ENCODE measurements at places on chromosomes 3 and 15.
A peak's percentile ranks its signal among the peaks of the same experiment; 100 is the strongest.

DNA sequence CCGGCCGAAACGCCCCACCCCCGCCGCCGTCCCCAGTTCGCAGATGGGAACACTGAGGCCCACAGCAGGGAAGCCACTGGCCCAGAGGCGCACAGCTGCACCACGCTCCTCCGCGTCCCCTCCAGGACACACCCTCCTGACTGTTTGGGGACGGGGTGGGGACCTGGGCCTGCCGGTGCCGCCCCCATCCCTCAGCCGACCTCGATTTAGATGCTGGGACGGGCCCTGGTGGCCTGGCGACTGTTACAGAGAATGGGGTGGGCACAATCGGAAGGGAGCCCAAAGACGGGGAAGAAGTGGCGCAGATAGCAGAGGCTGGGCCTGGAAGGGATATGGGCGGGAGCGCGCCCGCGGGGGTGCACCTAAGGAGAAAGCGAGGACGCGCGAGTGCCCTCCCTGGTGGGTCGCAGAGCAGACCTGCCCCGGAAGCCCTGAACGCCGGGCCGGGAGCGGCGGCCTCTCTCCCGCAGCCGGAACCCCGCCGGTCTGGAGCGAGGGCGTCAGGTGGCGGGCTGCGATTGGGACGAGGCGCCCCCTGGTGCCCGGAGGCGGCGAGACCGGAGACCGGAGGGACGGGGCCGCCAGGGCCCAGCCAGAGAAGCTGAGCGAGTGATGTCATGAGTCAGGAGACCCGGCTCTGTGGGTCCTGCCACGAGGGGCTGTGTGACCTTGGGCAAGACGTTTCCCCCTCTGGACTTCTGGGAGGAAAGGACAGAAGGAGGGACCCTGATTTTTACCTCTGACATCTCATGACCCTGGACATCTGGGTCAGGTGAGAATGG, 78.4 kb downstream of the IQSEC1 start:
- no peak for DNase-seq

DNA sequence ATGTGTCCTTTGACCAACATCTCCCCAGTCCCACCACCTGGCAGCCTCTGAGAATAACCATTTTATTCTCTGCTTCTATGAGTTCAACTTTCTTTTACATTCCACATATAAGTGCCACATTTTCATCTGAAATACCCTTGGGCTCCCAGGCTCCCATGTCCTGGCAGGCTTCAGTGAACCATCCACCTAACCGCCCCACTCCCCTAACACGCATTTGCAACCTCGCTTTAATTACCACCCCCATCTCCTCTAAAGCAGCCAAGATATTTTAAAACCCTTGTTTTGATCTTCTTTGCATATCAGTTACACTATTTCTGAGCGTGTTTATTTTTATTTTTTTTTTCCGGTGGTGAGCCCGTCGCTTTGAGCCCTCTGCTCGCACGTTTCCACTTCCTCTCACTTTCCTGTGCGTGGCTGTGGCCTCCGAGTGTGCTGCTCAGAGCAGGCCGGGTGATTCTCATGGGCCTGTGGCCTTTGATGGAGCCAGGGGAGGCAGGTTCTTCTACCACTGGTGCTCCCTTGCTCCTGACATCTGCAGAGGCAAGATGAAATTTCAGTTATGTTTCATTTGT, 195.4 kb upstream of the LPP start:
- no peak for DNase-seq

GRCh38 chr3:71466483-71466882, 117.0 kb downstream of the FOXP1 start:
- DNase-seq = no peak

DNA sequence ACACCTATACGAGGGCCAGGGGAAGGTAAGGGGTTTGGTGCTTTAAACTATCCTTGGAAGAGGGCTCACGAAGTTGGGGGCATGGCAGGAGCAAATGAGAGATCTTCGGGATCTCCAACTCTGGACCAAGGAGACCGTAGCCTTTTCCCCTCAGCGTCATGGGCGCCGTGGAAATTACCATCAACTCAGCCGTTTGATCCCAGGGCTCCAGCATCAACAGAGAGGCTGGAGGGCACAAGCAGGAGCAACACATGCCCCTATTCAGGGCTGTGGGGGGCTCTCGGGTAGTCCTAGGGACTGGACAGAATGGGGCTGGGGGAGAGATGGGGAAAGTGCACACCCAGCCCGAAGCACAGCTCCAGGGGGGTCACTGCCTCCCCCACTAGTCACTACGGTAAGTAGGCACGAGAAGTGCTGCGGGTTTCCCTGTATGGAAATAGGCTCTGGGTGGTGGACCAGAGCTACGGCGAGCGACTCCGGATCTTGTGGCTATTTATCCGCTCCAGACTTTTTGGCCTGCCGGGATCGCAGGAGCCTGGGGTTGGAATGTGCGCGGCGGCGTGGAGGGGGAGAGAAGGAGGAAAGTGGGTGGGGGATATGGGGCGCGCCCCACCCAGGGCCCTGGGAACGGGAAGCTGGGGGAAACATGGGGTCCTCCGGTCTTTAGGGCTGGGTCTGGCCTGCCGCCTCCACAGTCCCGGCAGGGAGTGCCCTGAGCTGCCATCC, 539 bp upstream of the LAMB2 start:
- peak; percentile 89 for DNase-seq

- DNase-seq = no peak
Observed at GRCh38 chr3:117238806-117239205, 529.2 kb downstream of the TUSC7 start.

GRCh38 chr15:65339416-65339815, 34.9 kb downstream of the RNU5B-1 start:
- DNase-seq = no peak

- DNase-seq = no peak
Observed at GRCh38 chr3:123813876-123814275, 70.3 kb downstream of the MYLK start.

DNA sequence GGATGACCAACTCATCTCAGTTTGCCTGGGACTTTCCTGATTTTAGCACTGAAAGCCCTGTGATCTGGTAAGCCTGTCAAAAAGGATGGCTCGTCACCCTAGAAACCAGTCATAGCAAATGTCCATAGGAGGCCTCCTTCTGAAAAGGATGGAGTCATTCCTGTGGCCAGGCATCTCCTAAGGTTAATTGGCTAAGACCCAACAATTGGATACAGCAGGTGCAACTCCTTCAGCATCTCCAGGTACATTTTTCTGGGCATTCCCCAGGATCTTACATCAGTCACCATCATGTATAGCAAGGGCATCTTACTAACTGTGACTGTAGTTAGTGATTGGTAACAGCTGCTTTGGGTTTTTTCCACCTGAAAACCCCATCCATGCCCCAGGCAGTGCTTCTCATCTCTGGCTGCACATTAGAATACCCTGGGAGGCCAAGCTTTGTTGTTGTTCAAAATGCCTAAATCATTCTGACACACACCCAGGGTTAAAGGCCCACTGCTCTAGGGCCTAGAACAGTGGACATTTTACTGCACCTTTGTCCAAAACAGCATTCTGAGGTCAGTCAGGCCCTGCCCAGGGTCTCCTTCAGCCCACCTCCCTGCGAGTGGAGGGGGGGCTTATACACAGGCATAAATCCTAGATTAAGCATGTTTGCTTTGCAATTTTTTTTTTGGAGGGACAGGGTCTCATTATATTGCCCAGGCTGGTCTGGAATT, 28.3 kb upstream of the GALNT15 start:
- DNase-seq = no peak

- no peak for DNase-seq
Observed at GRCh38 chr15:57565311-57565710, 26.4 kb upstream of the MYZAP start.
